ENCODE measurements at places on chromosomes 16 and 17. TPM values are rescaled to one million over a fixed set of nuclear protein-coding genes. Genes with fewer than 3 reads are reported as not detected.

LLGL2 gene
- 16.6 TPM for total RNA-seq

NOXO1 gene
- total RNA-seq = not detected

GGA2 gene
- total RNA-seq = 180 TPM

LYRM9 gene
- total RNA-seq = 25.5 TPM

TVP23A gene
- 4.6 TPM for total RNA-seq

WDR81 gene
- 10.4 TPM for total RNA-seq

PITPNC1 gene
- total RNA-seq = 10.4 TPM

PIRT gene
- not detected for total RNA-seq

CACNG5 gene
- not detected for total RNA-seq

DNA sequence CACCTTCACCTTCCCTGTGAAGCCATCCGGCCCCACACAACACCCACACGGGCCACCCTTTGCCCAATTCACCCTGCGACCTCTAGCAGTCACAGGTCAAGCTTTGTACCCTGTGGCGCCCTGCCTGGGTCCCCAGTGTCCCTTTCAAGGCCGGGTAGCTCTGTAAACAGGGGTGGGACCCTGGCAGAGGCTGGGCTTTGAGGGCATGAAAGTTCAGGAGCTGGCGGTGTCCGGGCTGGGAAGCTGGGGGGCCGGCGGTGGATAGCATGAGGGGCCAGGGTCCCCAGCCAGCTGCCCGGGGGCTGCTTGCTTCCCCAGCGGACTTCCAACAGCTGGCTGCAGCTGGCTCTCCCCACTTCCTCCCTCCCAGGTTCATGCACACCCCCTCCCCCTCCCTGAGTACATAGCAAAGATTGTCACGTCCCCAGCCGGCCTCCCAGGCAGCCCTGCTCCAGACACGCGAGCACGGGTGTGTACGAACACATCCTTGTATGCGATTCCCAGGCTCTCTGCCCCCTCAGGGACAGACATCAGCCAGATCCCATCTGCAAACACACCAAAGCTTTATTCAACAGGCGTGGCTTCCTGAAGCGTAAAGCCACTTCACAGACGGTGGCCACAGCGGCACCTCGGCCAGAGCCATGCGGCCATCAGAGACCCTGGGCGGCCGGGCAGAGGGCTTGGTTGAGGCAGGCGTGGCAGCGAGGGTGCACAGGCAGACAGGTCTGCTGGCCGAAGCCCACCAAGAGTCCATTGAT, 8.2 kb downstream of the NTHL1 start:
- no peak overlapping the region for H3K4me3 ChIP-seq
- H3K4me1 ChIP-seq = peaks cover 6% of the 10 kb centered on the region
- H3K27ac ChIP-seq = no peak overlapping the region
- no peak for DNase-seq

GRCh38 chr17:34598161-34598776, 18.9 kb downstream of the TMEM132E start:
- DNase-seq = peak; percentile 83
- no peaks in the 10 kb centered on the region for H3K27me3 ChIP-seq
- peaks cover 37% of the 10 kb centered on the region for H3K4me1 ChIP-seq
- H3K36me3 ChIP-seq = no peaks in the 10 kb centered on the region
- no peak overlapping the region for H3K4me3 ChIP-seq

DNA sequence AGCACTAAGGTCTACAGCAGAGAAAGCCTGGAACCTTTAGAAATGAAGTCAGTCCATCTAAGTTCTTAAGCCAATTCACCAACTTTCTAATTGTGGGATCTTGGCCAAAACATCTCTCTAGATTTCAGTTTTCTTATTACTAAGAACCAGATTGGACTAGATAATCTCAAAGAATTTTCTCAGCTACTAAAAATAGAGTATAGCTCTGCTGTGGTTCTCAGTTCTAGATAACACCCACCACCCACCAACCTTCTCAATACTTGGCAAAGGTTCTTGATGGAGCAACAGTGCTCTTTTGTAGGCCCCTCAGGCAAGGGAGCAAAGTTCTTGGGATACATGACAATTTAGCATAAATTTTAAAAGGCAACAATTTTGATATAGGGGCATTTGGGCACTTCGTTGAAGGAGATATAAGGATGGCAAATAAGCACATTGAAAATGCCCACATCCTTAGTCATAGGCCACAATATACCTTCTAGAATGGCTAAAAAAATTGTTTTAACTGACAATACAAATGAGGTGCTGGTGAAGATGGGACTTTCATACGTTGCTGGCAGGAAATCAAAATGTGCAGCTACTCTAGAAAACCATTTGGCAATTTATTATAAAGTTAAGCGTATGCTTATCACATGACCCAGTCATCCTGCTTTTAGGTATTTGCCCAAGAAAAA, 74.4 kb upstream of the TMEM132E start:
- H3K27me3 ChIP-seq = peaks cover 100% of the 10 kb centered on the region
- no peak overlapping the region for H3K27ac ChIP-seq
- DNase-seq = no peak
- no peaks in the 10 kb centered on the region for H3K36me3 ChIP-seq

GRCh38 chr17:60599220-60599619, 773 bp upstream of the PPM1D start:
- no peaks in the 10 kb centered on the region for H3K36me3 ChIP-seq
- no peak for DNase-seq
- H3K27ac ChIP-seq = peak overlapping the region; percentile 99
- no peaks in the 10 kb centered on the region for H3K27me3 ChIP-seq
- H3K4me1 ChIP-seq = peaks cover 19% of the 10 kb centered on the region

GRCh38 chr17:37450112-37450511, 39.6 kb upstream of the DUSP14 start:
- peaks cover 30% of the 10 kb centered on the region for H3K4me1 ChIP-seq
- DNase-seq = no peak
- no peak overlapping the region for H3K4me3 ChIP-seq
- no peaks in the 10 kb centered on the region for H3K27me3 ChIP-seq
- H3K36me3 ChIP-seq = no peaks in the 10 kb centered on the region

- no peak for DNase-seq
- H3K36me3 ChIP-seq = no peaks in the 10 kb centered on the region
- no peaks in the 10 kb centered on the region for H3K27me3 ChIP-seq
- H3K4me1 ChIP-seq = no peaks in the 10 kb centered on the region
- no peak overlapping the region for H3K4me3 ChIP-seq
Measured at GRCh38 chr17:65374966-65375365, 186.5 kb downstream of the AXIN2 start.

DNA sequence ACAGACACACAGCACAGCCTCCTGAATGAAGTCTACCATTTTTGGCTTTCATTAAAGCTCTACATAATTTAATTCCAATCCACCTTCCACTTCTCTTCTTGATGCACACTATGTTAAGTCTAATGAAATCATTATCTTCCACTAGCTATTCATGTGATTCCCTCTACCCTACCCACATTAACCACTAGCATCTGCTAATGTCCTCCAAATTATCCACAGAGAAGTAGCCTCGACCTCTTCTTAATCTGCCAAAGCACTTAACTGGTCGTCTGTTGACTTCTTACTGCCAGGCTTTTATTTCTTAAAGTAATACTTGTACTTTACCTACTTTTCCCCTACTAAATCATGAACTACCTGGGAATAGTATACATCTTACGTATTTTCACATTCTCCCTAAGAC, 91.8 kb downstream of the NCOR1 start:
- peaks cover under 1% of the 10 kb centered on the region for H3K36me3 ChIP-seq
- H3K27me3 ChIP-seq = no peaks in the 10 kb centered on the region
- H3K4me3 ChIP-seq = no peak overlapping the region
- DNase-seq = no peak
- no peak overlapping the region for H3K27ac ChIP-seq

GRCh38 chr16:51067352-51067751, 83.7 kb downstream of the SALL1 start:
- DNase-seq = no peak
- H3K27ac ChIP-seq = no peak overlapping the region
- no peak overlapping the region for H3K4me3 ChIP-seq
- H3K4me1 ChIP-seq = peaks cover 6% of the 10 kb centered on the region

GRCh38 chr17:19565817-19566575, 32.3 kb downstream of the SLC47A1 start:
- H3K27ac ChIP-seq = no peak overlapping the region
- H3K27me3 ChIP-seq = no peaks in the 10 kb centered on the region
- no peaks in the 10 kb centered on the region for H3K4me1 ChIP-seq
- no peak overlapping the region for H3K4me3 ChIP-seq

DNA sequence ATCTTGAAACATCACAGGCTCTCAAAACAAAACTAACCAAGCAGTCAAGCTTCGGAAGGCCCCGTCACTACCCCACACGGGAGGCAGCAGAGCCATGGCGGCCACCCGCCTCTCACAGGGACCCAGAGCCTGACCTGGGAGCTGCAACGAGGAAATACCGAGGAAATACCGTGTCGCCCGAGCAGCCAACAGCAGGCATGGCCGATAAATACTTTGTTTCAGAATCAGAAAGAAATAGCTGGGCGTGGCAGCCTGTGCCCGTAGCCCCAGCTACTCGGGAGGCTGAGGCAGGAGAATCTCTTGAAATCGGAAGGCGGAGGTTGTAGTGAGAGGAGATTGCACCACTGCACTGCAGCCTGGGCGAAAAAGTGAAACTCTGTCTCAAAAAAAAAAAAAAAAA, 6.9 kb downstream of the LMF1 start:
- H3K27me3 ChIP-seq = no peaks in the 10 kb centered on the region
- no peak overlapping the region for H3K27ac ChIP-seq
- H3K36me3 ChIP-seq = no peaks in the 10 kb centered on the region
- no peak overlapping the region for H3K4me3 ChIP-seq
- no peak for DNase-seq
- peaks cover 6% of the 10 kb centered on the region for H3K4me1 ChIP-seq

GRCh38 chr16:17668386-17668785, 197.6 kb upstream of the XYLT1 start:
- no peak overlapping the region for H3K4me3 ChIP-seq
- no peaks in the 10 kb centered on the region for H3K27me3 ChIP-seq
- peaks cover 30% of the 10 kb centered on the region for H3K4me1 ChIP-seq
- H3K36me3 ChIP-seq = no peaks in the 10 kb centered on the region

- no peak overlapping the region for H3K4me3 ChIP-seq
- DNase-seq = no peak
- H3K36me3 ChIP-seq = no peaks in the 10 kb centered on the region
- peaks cover 9% of the 10 kb centered on the region for H3K4me1 ChIP-seq
Measured at GRCh38 chr17:7552621-7553051, 3.8 kb downstream of the TNFSF12 start.

- peak; percentile 100 for DNase-seq
- no peaks in the 10 kb centered on the region for H3K36me3 ChIP-seq
- H3K27ac ChIP-seq = peak within 1 kb of the TSS; percentile 84
- H3K4me1 ChIP-seq = peaks cover 11% of the 10 kb centered on the region
- peak within 1 kb of the TSS; percentile 70 for H3K4me3 ChIP-seq
- no peaks in the 10 kb centered on the region for H3K27me3 ChIP-seq
Measured at GRCh38 chr16:30657866-30658730, at the start of gene FBRS. Gene FBRS (plus strand): TSS chr16:30658431. CDS start chr16:30659519, 1,088 bp downstream.

Measured in neural progenitor cell (in vitro differentiated cells).